Activated T-cell treated with anti-CD3 and anti-CD28 coated beads, Interleukin-2, amount 50 U/mL, for 48 hours (primary cell): ENCODE measurements at places on chromosomes 3 and 15.
A peak's percentile ranks its signal among the peaks of the same experiment; 100 is the strongest.

DNA sequence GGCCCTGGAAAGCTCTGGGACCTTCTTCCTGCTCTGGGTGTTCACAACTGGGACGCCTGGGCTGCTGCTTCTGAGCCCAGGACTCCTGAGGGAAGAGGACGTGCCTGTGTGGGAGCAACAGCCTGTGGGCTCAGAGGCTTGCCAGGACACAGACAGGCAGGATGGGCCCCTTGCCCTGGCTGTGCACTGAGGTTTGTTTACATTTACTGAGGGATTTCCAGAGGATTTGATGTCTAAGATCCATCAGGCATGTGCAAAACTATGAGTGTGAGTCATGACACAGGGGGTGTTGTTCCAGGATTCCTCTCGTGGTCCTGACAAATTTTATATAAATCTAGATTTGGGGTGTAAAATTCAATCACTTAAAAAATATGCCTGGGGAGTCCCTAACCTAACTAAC is 10.6 kb downstream of the CCR9 start:
- DNase-seq: no peak

GRCh38 chr3:30232142-30232541 is 374.3 kb upstream of the TGFBR2 start:
- DNase-seq: no peak

DNA sequence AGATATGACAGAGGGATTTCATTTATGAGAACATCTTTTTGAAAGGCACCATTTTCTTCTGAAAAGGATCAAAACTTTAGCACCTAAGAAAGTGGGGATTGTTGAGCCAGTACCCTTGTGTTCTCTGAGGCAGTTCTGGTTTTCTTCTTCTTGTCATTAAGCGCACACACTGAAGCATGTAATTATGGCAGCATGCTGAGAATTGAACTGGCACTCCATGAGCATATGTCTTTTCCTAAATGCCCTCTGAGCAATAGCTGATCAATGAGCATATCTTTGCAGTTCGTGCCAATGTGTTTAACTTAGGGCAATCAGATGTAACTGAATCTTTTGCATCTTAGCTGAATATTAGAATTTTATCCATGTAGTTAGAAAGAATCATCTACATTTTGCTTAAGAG is 53.9 kb upstream of the VGLL3 start:
- no peak for DNase-seq

DNA sequence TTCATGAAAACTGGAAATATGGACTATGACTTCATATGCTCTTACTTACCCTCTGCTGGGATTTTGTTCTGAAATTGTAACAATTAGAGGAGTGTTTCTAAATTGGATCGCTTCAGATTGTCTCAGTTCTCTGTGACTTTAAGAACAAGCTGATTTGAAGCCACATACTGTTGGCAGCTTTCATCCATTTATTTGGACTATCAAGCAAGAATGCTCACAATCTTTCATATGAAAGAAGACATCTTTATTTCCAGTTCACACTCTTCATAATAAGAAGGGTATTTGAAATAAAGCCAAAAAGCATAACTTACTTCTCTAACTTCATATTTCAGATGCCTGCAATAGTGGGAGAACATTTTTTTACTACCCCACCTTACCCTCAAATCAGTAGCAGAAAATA is 491.6 kb upstream of the TPRG1 start:
- DNase-seq: no peak

DNA sequence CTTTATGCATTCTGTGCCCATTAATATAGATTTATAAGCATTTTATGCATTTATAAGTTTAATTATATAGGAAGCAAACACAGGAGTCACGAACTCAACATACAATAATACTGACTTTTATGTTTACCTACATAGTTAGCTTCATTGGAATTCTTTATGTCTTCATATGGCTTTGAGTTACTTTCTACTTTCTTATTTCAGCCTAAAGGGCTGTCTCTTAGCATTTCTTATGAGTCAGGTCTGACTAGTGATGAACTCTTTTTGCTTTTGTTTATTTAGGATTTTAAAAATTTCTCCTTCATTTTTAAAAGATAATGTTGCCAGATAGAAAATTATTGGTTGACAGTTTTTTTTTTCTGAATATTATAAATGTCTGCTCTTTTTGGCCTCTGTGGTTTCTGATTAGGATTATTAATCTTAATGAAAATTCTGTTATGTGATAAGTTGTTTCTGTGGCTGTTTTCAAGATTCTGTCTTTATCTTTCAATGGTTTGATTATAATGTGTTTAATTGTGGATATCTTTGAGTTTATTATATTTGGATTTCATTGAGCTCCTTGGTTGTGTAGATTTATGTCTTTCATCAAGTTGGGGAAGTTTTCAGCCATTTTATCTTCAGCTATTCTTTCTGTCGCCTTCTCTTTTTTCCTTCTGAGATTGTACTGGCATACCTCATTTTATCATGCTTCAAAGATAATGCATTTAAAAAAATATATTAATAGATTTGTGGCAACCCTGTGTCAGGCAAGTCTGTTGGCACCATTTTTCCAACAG is 54.3 kb downstream of the ATP2C1 start:
- no peak for DNase-seq

- DNase-seq: no peak
Measured at GRCh38 chr3:6516694-6517093, 344.2 kb upstream of the GRM7 start.

DNA sequence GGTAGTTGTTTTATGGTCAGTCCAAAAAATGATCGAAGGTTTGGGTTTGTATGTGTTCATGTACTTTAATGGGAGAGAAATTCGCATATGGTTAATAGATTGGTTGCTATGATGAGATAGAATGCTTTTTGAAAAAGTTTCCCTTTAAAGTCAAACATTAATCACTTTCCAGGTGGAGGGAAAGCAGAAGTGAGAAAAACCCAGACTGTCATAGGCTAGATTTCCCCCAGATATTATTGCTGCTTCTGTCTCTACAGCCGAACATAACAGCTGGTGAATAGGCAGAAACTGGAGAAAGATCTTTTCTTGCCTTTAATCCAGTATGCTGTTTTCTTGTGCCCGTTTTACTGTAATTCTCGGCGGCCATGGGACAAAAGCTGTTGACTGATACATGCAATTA is 287.6 kb downstream of the SOX2 start:
- no peak for DNase-seq

GRCh38 chr15:82950746-82951370 is 1.7 kb downstream of the HOMER2 start:
- no peak for DNase-seq

- no peak for DNase-seq
Measured at GRCh38 chr15:40332113-40332781, 8.5 kb downstream of the CCDC9B start.

- DNase-seq: no peak
Measured at GRCh38 chr15:90315278-90315982, 36.7 kb upstream of the ZNF774 start.

DNA sequence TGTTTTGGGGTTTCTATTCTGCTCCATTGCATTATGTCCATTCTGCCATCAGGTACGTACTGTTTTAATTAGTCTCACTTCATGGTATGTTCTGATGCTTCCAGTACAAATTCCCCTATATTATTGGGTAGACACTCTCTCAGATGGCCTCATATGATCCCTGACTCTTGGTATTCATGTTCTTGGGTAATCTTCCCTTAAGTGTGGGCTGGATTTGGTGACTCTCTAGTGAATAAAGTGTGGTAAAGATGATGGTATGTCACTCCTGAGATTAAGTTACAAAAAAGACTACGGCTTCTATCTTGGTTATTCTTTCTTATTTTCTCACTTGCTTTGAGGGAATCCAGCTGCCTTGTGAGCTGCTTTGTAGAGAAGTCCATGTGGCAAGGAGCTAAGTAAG is 89.6 kb upstream of the TBC1D5 start:
- no peak for DNase-seq

DNA sequence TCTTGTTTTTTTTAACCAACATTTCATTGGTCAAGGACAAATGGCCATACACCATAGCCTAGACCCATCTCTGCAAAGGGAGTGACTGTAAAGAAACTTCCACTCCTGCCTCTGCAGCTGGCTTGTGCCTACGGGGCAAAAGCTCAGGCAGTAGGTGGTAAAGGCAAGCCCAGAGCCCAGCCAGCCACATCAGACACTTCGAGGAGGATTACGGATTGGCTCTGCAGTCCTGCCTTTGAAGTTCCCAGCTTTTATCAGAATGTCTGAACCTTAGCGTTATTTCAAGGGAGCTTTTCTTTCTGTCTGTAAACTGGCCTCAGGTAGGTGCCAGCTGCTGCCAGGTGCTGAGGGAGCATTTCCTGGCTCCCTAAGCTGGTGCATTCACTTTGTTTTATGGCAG is 15.6 kb downstream of the ZNF710 start:
- DNase-seq: no peak

DNA sequence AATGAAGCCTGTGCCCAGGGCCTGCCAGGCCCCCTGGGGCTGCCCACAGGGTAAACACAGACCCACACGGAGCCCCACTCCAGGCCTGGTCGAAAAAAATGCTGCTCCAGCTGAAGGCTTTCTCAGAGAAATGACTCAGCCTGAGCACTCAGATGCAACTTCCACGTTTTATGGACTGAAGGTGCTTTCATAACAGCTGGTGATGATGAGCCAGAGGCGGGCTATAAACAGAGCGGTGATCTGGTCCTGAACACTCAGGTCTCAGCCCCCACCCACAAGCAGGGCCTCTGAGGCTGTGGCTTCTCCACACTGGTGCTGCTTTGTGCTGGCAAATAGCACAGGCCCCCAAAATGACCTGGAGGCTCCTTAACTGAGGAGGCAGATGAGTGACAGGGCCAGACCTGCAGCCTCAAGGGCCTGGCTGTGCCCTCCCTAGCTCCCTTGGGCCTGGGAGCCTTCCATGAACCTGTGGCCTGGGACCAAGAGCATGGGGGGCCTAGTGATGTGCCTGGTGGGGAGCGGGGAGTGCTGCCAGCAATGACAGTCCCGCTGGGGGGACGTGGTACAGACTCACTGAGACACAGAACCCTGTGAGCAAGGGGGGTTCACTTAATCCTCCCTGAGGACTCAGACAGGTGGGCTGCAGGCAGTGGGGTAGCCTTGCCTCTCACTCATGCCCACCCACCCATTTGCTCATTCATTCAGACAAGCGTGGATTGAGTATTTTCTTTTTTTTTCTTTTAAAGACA is 23.0 kb upstream of the FURIN start:
- peak; percentile 77 for DNase-seq
